Muscle of arm (tissue), 14 donors: ENCODE measurements at places on chromosomes 2 and 18.

GRCh38 chr2:74944987-74945787, 13.3 kb upstream of the POLE4 start:
- DNase-seq = no peak

GRCh38 chr2:38514603-38515154, 88.0 kb downstream of the HNRNPLL start:
- DNase-seq = no peak

- no peak for DNase-seq
Observed at GRCh38 chr2:29060441-29060840, 13.9 kb downstream of the PCARE start.

DNA sequence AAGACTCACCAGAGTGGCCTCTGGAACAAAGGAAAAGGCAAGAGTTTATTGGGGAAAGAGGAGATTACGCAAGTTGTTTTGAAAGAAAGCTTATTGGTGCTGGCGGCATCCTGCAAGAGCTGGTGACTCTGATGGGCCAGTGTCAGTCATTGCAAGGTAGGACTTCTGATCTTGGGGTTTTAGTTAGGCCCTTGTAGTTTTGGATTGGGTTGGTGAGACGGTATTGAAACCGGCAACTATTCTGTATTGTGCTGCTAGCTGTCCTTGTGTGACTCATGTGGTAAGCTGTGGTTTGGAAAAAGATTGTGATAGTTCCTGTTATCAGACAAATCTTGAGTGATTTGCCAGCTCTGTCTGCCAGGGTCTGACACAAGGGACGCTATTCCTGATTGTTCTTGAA, 159.1 kb upstream of the PIEZO2 start:
- DNase-seq = no peak

GRCh38 chr18:5417342-5417741, 121.8 kb upstream of the ZBTB14 start:
- DNase-seq = peak; percentile 26
